ENCODE measurements at places on chromosomes 4 and X.

- DNase-seq: no peak
Observed at GRCh38 chrX:71245159-71245558, 8.8 kb downstream of the ZMYM3 start.

DNA sequence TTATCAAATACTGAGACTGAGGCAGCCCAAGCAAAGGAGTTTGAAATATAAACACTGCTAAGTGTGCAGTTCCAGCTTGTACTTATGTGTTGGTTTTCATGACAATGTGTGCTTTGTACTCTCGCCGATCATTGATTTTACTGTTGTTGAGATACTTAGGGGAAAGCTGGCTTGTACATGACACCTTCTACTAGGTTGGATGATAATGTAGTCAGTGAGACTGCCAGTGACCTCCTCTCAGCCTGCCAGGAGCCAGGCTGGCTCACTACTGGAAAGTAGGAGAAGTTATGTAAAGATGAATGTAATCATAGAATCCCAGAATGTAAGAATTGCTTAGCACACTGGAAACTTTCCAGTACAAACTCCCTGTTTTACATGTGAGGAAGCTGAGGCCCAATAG lies 132.0 kb downstream of the AFF2 start:
- DNase-seq: no peak

DNA sequence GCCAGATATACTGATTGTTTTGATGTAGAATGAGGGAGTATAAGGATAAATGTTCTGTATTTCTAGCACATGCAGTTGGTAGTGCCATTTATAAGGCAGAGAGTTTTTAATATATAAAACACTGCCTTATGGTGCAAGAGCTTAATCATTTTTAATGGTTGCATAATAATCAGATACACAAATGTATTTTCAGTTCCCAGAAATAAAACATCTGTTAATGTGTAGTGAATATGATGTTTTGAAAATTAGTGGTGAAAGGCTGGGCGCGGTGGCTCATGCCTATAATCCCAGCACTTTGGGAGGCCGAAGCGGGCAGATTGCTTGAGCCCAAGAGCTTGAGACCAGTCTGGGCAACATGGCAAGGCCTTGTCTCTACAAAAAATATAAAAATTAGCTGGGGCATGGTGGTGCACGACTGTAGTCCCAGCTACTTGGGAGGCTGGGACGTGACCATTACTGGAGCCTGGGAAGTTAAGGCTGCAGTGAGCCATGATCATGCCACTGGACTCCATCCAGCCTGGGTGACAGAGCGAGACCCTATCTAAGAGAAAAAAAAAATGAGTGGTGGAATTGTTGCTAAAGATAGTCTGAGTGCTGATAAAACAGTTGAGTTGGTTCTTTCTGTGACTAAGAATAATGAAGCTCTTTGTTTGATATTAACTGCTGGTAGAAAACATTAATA lies 29.3 kb downstream of the CLCN3 start:
- no peak for DNase-seq

GRCh38 chr4:88104902-88105610 lies 53.4 kb downstream of the ABCG2 start:
- no peak for DNase-seq

DNA sequence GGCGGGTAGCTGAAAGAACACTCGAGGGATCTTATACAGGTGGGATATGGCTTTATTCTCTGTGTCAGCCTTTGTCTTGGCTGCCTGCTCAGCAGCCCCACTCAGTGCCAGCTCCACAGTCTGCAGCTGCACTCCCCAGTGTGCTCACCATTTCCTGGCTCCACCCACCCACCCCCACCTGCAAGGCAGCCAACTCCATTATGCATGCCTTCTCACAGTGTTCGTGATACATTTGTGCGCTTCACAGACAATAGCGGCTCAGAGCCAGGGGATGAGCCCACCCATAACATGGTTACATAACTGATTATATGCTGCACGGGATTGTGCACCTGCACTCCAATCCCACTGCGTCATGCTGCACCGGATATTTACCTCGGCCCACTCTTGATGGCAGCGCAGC lies 8.8 kb upstream of the TMEM128 start:
- no peak for DNase-seq

DNA sequence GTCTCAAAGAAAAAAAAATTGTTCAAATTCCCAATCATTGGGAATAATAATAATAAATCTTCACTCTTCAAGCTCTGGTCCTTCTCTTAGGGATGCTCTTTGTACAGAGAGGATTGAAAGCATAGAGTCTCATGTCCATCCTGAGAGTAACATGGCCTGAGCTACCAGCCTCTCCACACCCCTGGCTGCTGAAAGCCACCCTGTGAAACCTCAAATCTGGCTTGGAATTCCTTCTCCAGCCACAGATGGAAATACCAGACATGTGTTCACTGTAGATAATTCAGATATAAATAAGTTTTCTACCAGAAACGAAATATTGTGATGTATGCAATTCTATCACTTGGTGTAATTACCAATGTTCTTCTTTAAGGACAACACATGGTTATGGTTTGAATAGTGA lies 140.6 kb downstream of the ARSF start:
- no peak for DNase-seq

GRCh38 chr4:48334900-48335384 lies 6.4 kb upstream of the SLAIN2 start:
- no peak for DNase-seq
